GM13977 (cell line): ENCODE measurements at places on chromosomes 3 and 15.

DNA sequence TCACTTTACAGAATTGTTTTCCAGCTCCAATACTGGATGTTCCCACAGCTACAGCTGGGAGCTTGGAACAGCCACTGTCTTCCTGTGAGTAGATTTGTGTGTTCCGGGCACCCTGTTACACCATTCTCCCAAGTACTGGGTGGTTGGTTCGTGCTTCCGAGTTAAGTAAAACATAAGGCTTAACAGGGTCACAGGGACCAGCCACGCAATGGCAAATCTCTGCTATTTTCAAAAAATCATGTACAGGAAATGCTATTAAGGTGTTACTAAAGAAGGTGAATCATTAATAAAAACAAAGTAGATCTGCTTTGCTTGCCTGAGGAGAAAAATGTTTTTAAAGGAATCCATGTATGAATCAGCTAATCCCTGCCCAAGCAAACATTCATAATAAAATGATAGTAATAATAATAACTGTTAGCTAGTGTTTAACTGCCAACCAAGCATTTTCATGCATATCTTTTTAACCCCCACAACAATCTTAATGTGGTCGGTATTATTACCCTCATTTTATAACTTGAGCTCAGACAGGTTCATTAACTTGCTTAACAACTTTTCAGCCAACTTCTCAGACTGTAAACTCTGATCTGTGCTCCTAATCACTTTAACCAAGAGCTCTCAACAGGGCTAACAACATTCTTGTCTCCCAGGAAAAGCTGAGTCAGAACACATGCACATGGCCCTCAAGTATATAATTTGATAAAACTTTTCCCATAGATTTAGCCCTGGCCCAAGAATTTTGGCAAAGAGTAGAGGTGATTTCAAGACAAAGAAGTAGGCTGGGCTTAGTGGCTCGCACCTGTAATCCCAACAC lies 2.7 kb upstream of the C2CD4A start:
- DNase-seq: no peak

- DNase-seq: no peak
These were observed 569.0 kb downstream of the TUSC7 start for GRCh38 chr3:117278424-117279190.

DNA sequence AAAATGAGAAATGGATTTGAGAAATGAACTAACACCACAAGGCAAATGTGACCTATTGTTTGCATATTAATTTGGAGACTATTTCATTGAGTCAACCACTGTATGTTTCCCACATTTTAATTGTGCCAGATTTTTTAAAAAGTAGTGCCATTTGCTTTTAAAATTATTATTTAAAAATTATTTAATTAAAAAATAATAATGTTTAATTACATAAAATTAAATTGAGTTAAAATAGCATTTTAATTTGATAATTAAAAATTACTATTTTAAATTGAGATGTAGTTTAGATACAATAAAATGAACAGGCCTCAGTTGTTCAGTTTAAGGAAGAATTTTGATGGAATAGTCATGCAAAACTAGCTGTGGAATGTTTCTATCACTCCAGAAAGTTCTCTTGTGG lies 62.7 kb upstream of the GATM start:
- DNase-seq: no peak

GRCh38 chr3:155553780-155554179 lies 191.1 kb downstream of the PLCH1 start:
- DNase-seq: no peak

DNA sequence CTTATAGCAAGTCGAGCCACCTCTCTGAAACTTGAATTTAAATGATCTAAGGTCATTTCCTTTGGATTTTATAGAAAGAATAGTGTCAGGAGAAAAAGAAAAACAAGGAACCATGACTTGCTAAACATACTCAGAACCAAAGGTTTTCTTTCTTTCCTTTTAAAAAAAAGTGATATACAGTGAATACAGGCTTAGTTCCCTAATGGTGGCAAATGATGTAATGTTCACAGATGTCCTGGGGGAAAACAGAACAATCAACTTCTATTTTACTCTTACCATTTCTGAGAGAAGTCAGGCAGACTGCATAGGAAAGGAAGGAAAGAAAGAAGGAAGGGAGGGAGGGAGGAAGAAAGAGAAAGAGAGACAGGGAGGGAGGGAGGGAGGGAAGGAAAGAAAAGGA lies 56.5 kb downstream of the ST6GAL1 start:
- no peak for DNase-seq

- DNase-seq: no peak
These were observed 710 bp downstream of the MECOM start for GRCh38 chr3:169662843-169663160.

GRCh38 chr3:32952369-32953077 lies 1.1 kb downstream of the CCR4 start:
- no peak for DNase-seq

GRCh38 chr3:46829699-46830208 lies 33.5 kb downstream of the MYL3 start:
- peak; percentile 85 for DNase-seq

- no peak for DNase-seq
These were observed 18.5 kb downstream of the GLDN start for GRCh38 chr15:51359981-51360380.

DNA sequence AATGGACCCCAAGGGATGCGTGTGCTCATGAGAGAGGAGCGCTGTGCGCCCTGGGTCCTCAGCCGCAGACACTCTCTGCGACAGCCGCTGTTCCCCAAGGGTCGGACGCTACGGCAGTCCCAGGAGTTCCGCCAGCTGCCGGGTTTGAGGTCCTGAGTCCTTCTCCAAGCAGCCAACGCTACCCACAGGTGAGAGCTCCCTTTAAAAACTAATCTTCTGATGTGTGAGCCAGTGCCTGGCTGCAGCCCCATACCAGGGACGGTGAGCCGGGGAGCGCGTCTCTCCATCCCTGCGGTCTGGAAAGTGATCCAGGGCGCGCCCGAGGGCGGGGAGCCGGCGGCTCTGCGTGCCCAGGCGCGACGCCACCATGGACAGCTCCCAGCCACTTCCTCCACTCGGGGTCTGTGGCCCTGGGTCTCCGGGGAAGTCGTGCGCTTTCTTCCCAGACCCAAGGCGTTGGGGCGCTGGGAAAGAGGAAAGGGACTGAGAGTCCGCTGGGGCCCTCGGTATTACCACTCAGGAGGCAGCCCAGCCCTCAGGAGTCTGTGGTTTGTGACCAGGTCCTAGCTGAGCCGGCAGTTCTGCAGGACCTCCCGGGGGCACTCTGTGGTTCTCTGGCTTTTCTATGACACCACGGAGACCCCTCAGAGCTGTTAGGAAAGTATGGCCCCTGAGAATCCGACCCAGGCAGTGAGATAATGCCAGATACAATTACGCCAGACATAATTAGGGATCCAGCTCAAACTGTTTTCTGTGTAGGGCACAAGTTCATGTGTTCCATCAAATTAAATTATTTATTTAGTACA lies 1.4 kb downstream of the CEMIP start:
- DNase-seq: peak; percentile 40

DNA sequence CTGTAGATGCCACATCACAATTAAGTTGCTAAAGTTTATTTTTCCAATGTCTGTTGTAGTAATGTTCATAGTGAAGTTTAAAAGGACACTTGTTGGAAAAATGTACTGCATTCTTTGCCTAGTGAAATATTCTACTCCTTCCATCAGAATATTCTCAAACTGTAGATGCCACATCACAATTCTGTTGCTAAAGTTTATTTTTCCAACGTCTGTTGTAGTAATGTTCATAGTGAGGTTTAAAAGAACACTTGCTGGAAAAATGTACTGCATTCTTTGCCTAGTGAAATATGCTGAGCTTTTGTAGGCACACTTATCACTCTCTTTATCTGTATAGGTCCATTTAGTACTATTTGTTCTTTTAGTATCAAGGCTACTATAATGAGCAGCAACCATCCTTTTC lies 836.1 kb downstream of the NAALADL2 start:
- no peak for DNase-seq

GRCh38 chr3:112974894-112975293 lies at the start of gene CD200R1:
Gene CD200R1, minus strand, starts transcription at chr3:112975103. Its CDS starts 246 bp downstream, at chr3:112974857.
- no peak for DNase-seq

DNA sequence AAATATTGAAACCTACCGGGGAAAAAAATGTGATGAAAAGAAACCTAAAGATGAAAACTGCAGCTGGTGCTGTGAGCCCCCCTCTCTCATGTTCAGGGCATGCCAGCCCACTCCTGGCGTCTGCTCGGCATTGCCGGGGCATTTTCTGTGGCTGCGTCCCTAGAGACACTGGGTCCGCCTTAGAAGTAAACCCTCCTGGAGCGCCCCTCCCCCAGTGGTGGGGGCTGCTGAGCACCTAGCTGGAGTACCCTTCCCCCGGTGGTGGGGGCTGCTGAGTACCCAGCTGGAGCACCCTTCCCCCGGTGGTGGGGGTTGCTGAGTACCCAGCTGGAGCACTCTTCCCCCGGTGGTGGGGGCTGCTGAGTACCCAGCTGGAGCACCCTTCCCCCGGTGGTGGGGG lies 24.5 kb upstream of the GABRA5 start:
- DNase-seq: no peak

DNA sequence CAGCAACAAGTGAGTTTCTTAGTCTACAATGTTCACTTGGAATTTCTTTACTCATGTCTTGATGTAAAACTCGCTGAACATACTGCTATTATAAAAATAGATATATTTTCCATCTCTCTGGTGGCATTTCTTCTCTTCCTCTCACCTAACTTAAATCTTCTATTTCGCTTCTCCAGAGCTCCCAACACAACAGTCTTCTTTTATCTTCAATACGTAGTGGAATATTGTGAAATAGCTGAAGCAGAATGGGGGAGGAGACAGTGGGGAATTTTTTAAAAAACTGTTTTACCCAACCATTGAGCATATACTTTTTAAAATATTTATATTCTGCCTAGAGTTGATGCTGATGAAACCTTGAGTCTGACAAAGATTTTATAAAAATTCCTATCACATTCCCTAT lies 548.5 kb downstream of the RBMS3 start:
- no peak for DNase-seq

GRCh38 chr15:55872471-55872870 lies 120.9 kb downstream of the NEDD4 start:
- no peak for DNase-seq

GRCh38 chr3:10515396-10515795 lies 10.0 kb upstream of the ATP2B2 start:
- DNase-seq: no peak

- DNase-seq: no peak
These were observed 28.8 kb downstream of the PPM1L start for GRCh38 chr3:160784853-160785252.

GRCh38 chr3:21642433-21642832 lies 108.6 kb downstream of the ZNF385D start:
- DNase-seq: no peak

DNA sequence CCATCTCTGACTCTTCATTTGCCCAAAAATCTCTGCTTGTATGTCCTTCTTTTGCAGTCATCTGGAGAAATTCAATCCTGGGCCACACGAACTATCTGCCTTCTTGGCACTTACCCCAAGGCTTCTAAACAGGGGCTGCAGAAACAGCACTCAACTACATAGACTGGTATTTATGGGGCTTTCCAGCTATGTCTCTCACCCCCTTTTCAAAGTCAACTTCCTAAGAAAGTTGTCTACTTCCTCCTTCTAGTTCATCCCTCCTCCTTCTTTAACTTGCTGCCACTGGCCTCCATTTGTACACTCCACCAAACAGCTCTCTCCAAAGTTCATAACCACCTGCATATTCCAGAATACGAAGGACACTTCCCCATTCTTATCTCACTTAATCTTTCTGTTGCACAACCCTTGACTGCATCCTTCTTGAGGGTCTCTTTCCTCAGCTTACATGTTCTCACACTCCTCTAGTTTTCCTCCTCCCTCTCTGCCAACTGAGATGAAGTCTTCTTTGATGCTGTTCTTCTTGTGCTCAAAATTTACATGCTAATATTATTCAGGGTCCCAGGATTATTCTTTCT lies 55.2 kb downstream of the PLD1 start:
- no peak for DNase-seq

GRCh38 chr15:68755731-68756130 lies 65.0 kb downstream of the ANP32A start:
- no peak for DNase-seq

GRCh38 chr15:98586066-98586465 lies 62.3 kb upstream of the IGF1R start:
- DNase-seq: no peak

DNA sequence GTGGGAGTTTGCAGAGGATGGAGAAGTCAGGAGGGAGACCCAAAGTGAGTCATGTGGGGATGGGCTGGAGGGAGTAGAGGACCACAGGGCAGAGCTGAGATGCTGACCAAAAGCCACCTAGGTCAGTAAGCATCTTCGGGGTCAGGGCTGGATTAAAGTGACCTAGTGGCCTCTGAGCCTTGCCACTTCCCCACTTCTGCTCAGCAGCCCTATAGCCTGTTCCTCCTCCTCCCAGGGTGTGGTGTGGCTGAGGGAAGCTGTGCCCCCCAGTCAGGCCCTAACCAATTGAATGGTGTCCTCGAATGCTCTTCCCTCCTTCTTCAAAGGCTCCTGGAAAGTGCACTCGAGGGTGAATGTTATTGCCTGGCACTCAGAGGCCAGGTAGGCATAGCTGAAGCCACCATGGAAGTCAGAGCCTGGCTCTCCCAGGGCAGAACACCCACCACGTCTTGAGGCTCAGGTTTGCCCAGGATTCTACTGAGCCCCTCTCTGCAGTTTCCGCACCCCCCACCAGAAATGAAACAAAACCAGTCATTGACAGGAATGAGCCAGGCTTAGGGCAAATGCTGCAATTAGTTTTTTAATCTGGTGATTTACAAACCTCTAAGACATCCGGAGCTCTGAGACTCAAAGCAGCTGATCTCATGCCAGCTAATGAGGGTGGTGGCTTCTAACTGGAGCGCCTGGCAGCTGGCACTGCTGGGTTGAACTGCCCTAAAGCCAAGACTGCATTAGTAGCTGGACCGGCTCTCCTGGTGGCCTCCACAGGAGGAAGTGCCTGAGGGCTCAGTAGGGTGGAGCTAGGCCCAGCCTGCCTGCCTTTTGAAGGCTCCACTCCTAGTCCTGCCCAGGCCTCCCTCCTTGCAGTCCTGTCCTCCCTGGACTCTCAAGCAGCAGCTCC lies 26.0 kb upstream of the VIPR1 start:
- DNase-seq: no peak
